Left renal pelvis (tissue), 4 donors: ENCODE measurements at places on chromosomes 11 and 22. TPM values are rescaled to one million over a fixed set of nuclear protein-coding genes. Genes with fewer than 3 reads are reported as not detected.

CST6 gene
- not detected for polyA plus RNA-seq

CRACR2B gene
- polyA plus RNA-seq, result 12.6 TPM

RTN4R gene
- polyA plus RNA-seq, result 18.0 TPM

CASP1 gene
- polyA plus RNA-seq, result 5.6 TPM

TMEM191C gene
- 1.9 TPM for polyA plus RNA-seq

MMP27 gene
- not detected for polyA plus RNA-seq

PRDM11 gene
- 18.9 TPM for polyA plus RNA-seq

OR6A2 gene
- polyA plus RNA-seq, result not detected

WBP2NL gene
- polyA plus RNA-seq, result 4.0 TPM

- no peak for DNase-seq
Measured at GRCh38 chr11:57566005-57566904, 1.2 kb downstream of the UBE2L6 start.

GRCh38 chr11:62669420-62670161 is 1.9 kb upstream of the UQCC3 start:
- DNase-seq, result no peak

DNA sequence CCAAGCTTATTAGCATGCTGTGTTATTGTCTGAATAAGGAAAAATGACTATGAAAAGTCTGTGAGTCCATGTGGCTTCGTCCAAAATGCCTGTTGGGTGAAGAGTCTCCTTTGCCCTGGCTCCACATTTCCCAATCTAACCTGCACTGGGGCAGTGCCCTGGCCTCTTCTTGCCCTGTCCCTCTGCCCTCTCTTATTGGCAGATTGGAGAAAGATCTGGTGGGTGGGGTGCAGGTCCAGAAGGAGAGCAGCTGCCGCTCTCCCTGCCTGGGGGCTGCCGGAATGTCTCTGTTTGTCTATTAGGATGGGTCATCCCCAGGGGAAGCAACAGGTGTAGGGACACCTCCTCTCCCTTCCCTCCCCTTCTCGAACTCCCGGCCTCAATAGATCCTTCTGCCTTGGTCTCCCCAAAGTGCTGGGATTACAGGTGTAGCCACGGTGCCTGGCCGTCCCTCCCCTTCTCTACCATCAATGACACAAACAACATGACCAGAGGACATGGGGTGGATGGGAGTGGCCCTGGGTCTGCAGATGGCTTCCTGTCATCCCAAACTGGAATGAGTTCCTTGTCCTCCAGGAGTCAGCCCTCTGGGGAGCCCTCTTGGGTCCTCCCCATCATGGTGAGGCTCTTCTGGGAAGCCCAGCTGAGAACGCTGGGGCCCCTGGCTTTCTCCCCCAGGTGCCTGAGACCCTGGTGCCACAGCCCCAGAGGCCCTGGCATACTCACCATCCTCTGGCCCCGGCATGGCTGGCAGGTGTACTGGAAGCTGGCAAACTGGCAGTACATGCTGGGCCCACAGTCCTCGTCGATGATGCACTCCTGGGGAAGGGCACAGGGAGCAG is 40.5 kb downstream of the DKK3 start:
- no peak for DNase-seq

- DNase-seq, result peak; percentile 74
Measured at GRCh38 chr11:1882265-1883238, 9.1 kb downstream of the PRR33 start.

GRCh38 chr11:61287338-61287977 is 7.7 kb downstream of the VWCE start:
- no peak for DNase-seq

GRCh38 chr11:12053606-12054361 is 45.4 kb upstream of the DKK3 start:
- no peak for DNase-seq

DNA sequence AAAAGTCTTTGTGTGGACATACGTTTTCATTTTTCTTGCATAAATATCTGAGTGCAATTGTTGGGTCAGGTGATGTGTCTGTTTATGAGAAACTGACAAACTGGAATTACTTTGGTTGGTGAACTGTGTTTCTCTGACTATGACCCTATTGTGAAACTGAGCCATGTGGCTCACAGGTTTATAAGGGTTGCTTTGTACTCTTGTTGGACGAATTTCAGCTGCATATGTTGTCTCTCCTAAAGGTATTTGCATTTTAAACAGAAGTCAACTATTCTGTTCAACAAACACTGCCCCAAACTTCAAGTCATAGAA is 34.4 kb upstream of the RASD2 start:
- DNase-seq, result no peak

DNA sequence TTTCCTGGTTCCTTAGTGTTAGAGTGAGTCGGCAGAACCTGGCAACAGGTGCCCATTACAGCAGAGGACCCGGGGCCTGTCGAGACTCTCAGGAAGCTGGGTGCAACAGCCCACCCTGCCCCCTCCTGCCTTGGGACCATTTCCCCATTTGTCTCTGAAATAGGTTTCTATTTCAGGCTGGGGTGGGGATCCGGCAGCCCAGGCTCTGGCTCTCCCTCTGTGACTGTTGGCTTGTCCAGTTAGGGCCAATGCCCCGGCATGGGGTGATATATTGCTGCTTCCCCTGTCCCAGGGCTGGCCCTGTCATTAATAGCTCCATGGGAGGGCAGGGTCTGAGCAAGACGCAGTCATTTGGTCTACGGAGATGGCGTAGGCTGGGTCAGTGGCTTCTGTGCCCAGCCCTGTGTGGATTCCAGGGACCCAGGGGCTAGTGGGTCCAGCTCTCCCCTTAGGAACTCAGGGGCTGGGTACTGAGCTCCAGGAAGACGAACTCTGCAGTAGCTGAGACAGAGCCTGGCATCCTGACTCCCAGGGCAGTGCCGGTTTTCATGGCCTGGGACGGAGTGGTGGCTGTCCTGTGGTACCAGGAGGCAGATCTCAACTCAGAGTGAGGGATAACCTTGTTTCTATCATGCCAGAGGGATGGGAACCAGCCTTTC is 2.7 kb downstream of the P2RY6 start:
- DNase-seq, result no peak

DNA sequence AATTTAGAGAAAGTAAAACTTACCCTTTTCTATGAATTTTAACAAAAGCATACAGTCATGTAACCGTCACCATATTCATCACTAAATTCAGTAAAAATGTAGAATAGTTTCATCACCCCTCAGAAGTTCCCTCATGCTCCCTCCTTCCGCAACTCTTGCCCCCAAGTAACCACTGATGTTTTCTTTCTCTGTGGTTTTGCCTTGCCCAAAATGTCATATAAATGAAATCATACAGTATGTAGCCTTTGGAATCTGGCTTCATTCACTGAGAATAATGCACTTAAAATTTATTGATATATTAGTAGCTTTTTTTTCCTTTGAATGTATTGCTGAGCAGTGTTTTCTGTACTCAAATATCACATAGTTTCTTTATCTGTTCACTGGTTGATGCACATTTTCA is 60.1 kb downstream of the DCUN1D5 start:
- no peak for DNase-seq

DNA sequence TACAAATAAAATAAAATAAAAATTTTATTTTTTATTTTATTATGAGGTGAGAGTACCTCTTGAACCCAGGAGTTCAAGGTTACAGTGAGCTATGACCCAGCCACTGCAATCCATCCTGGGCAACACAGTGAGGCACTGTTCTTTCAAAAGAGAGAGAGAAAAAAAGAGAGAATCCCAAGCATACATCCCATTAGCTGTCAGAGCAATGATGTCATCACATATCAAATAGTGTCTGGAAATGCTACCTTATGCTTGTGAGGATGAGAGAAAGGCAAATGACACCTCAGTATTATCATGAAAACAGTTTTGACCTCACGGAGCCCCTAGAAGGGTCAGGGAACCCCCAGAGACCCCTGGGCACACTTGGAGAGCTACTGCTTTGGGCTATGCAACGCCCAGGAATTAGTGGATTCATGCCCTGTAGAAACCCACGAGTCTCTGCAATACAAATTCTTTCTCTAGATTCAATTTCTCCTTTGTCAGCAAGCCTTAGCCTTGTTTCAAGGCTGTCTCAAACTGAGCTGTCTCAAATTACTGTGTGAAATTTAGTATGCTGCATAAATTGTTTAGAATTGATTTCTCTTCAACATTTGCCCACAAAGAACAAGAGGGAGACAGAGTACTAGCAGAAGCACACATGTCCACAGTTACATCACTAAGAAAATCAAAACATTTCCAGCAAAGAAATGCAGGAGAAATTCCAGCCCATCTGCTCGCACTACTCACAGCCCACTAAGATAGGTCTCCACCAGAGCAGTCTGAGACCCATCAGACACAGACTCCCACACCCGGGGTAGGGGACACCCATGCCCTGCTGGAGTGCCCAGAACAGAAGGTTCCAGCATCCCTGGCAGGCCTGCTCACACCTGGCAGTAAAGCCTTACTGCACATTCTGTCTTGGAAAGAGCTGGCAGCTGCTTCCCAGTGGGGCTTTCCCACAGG is 18.1 kb downstream of the DGCR2 start:
- no peak for DNase-seq

DNA sequence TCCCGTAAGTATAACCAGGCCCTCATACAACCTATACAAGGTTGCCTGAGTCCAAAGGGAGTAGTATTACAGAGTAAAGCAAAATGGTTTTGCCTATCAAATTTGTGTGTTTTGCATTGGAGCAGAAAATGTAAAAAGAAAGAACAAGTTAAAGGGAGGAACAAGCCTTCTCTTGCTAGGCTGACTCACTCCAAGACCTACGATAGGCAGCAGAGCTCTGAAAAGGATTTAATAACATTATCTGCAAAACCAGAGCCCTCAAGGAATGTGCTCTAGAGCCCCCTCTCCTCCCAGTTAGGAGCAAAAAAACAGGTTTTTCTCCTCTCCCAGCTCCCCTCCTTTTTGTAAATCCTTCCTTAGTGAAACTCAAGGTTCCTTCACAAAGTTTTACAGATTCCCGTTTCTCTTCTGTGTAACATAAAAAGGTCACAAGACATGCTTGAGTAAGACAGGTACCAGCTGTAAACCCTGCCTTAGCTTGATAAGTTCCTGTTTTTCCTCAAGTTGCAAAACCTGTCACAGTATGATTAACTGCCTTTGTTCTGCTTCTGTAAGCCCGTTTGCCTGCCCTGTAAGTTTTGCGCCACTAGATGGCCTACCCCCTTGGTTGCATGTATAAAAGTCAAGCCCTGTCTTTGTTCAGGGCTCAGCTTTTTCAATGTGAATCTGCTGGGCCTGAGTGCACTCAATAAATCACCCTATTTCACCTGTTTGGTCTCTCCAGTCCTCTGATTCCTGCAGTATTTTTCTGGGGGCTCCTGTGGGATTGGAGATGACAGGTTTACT is 498.2 kb downstream of the KCNA4 start:
- DNase-seq, result no peak

- DNase-seq, result peak; percentile 53
Measured at GRCh38 chr22:24325105-24325757, 54.6 kb downstream of the SPECC1L start.

DNA sequence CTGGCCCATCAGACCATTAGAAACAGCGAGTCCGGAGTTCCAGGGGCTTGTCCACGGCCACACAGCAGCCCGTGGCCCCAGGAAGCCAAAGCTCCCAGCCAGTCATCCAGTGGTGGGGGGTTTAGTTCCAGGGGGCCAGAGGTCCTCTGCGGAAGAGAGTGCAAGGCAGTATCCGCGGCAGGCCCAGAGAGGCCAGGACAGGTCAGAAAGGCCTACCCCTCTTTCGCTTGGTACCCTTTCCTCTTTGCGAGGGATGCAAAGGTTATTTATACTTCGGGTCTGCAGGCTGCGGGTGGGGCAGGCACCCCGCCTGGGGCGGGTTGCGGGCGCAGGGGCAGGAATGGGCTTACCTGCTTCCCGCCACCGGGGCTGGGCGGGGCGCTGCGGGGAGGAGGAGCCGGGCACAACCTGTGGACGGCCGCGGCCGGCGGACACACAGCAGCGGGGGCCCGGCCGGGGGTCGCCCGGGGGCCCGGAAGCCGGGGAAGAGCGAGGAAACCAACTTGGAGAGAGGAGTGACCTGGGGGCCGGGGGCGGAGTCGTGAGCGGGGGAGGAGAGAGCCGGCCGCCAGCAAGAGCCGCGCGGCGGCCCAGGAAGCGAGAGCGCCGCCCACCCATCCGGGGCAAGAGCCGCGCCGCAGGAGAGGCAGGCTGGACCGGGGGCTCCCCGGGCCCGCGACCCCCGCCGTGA is at the start of gene SH3BP1:
SH3BP1 (plus strand) TSS at position 600 of the 691 bp plus-strand sequence. CDS start 119 bp downstream, outside the sequence.
- no peak for DNase-seq

DNA sequence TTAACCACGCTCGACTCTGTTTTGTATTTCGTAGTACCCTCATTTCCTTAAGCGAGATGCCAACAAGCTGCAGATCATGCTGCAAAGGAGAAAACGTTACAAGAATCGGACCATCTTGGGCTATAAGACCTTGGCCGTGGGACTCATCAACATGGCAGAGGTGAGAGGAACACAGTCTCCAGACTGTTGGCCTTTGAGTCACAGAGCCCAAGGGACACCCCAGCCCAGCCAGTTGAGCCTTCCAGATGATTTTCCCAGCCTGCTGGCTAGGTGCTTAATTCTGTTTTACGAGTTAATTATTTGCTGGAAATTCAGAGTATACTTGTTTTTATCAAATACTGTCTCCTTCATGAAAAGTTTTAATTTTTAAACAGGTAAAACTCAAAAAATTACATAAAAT is 57.3 kb upstream of the RAB1B start:
- DNase-seq, result no peak

- DNase-seq, result no peak
Measured at GRCh38 chr11:16966930-16967671, 47.1 kb downstream of the PLEKHA7 start.

DNA sequence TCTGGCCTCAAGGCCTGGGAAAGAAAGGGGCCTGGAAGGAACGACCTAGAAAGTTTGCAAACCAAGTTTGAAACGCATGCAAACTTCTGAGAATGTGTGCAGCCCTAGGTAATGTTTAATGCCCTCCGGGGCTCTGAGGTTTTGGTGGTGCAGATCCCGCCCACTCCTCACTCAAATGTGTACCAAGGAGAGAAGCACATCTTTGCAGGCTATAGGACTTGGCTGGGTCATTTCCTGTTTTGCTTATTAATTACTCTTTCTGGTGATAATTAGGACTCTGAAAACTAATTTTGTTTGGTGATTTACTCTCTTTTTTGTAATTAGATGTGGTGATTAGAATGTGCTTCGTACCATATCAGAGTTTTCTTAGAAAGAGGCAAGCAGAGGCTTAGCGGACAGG is 625.9 kb upstream of the CADM1 start:
- no peak for DNase-seq
